ENCODE measurements at places on chromosomes 7 and 10. TPM values are rescaled to one million over a fixed set of nuclear protein-coding genes. Genes with fewer than 3 reads are reported as not detected.

Gene EXOSC1
- 45.5 TPM for total RNA-seq

Gene MSMB
- total RNA-seq: not detected

Gene SPAG6
- 0.75 TPM for total RNA-seq

Gene C10orf71
- total RNA-seq: not detected

Gene PITRM1
- total RNA-seq: 58.0 TPM

Gene ZPBP
- total RNA-seq: not detected

Gene ZNF212
- 11.1 TPM for total RNA-seq

- H3K27me3 ChIP-seq: peaks cover 24% of the 10 kb centered on the region
- no peaks in the 10 kb centered on the region for H3K4me1 ChIP-seq
- no peaks in the 10 kb centered on the region for H3K36me3 ChIP-seq
Observed at GRCh38 chr7:155523168-155523675, 23.1 kb downstream of the CNPY1 start.

GRCh38 chr10:69516316-69516715 is 56.9 kb downstream of the NEUROG3 start:
- no peak overlapping the region for H3K4me3 ChIP-seq
- H3K27me3 ChIP-seq: peaks cover 29% of the 10 kb centered on the region
- H3K4me1 ChIP-seq: no peaks in the 10 kb centered on the region
- no peaks in the 10 kb centered on the region for H3K36me3 ChIP-seq
- peak; percentile 39 for DNase-seq

DNA sequence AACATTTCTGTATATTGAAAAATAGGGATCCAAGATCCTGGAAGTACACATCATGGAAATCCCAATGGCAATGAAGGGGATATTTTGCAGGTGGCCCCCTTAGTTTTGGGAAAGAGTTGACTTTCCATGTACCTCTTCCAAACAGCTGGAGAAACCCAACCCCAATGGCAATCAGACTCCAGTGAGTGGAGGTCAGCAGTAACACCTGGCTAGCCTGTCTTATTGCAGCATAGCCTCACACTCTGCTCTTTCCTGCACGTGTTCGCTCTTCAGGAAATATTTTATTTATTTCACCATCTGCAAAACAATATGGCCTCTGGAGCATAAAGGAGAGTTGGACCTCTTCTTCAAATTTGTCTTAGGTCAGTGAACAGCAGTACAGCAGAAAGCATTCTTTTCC is 340.0 kb upstream of the NRP1 start:
- no peaks in the 10 kb centered on the region for H3K36me3 ChIP-seq
- no peak overlapping the region for H3K4me3 ChIP-seq
- H3K27me3 ChIP-seq: no peaks in the 10 kb centered on the region
- no peak for DNase-seq
- H3K27ac ChIP-seq: no peak overlapping the region

DNA sequence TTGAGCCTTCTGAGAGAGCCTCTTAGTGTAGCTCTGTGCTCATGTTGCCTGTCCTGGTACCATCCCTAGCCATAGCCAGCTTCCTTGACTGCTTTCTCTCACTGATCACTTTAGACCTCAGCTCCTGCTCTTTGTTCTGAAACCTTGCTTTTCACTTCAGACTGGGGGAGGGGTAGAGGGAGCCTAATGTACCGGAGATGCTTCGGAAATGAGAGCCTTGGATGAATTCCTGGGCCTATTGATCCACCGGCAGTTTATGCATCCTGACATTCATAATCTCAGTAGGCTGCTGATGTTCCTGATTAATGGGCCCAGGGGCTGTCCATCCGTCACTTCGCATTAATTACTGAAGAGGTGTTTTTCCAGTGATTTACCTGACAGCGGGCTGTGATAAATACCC is 38.8 kb downstream of the R3HCC1L start:
- H3K27ac ChIP-seq: no peak overlapping the region
- H3K4me1 ChIP-seq: peaks cover 10% of the 10 kb centered on the region
- H3K27me3 ChIP-seq: no peaks in the 10 kb centered on the region
- no peak overlapping the region for H3K4me3 ChIP-seq

- no peak overlapping the region for H3K4me3 ChIP-seq
- H3K36me3 ChIP-seq: no peaks in the 10 kb centered on the region
- H3K27ac ChIP-seq: no peak overlapping the region
- DNase-seq: no peak
Observed at GRCh38 chr7:20279979-20280378, 50.7 kb upstream of the ITGB8 start.

GRCh38 chr7:45980973-45981372 is 59.9 kb upstream of the IGFBP3 start:
- no peak overlapping the region for H3K27ac ChIP-seq
- no peak overlapping the region for H3K4me3 ChIP-seq

GRCh38 chr10:72334825-72335393 is 19.8 kb downstream of the DNAJB12 start:
- no peaks in the 10 kb centered on the region for H3K27me3 ChIP-seq
- DNase-seq: peak; percentile 92
- H3K4me1 ChIP-seq: peaks cover 76% of the 10 kb centered on the region
- peaks cover 32% of the 10 kb centered on the region for H3K36me3 ChIP-seq
- peak overlapping the region; percentile 90 for H3K27ac ChIP-seq

- no peak overlapping the region for H3K4me3 ChIP-seq
- H3K27me3 ChIP-seq: no peaks in the 10 kb centered on the region
- H3K36me3 ChIP-seq: peaks cover under 1% of the 10 kb centered on the region
Observed at GRCh38 chr10:121886997-121887622, 40.7 kb downstream of the ATE1 start.

GRCh38 chr7:47314728-47315607 is 266.9 kb downstream of the TNS3 start:
- H3K4me1 ChIP-seq: peaks cover 5% of the 10 kb centered on the region
- H3K36me3 ChIP-seq: no peaks in the 10 kb centered on the region
- no peaks in the 10 kb centered on the region for H3K27me3 ChIP-seq
- DNase-seq: no peak

DNA sequence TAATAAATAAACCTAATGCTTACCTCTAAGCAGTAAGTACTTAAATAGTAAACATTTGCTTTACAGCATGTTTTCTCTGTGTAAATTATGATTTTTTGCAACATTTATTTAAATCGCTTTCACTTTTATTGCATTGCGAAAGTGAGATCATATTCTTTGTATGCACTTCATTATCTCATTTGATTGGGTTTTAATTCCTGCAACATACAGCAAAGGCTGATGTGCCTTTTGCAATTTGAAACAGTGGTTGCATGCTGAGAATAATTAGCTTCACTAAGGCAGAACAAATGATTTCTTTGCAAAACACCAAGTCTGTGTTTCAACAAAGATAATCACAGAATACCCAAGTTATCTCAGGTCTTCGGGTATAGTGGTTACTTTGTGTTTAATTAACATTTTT is 16.3 kb upstream of the THSD7A start:
- no peak overlapping the region for H3K27ac ChIP-seq
- no peak for DNase-seq
- H3K4me3 ChIP-seq: no peak overlapping the region
- no peaks in the 10 kb centered on the region for H3K36me3 ChIP-seq
- no peaks in the 10 kb centered on the region for H3K4me1 ChIP-seq

GRCh38 chr7:92988941-92989545 is 128.7 kb downstream of the SAMD9 start:
- DNase-seq: no peak
- no peaks in the 10 kb centered on the region for H3K36me3 ChIP-seq
- no peak overlapping the region for H3K4me3 ChIP-seq
- H3K27ac ChIP-seq: no peak overlapping the region
- peaks cover 1% of the 10 kb centered on the region for H3K27me3 ChIP-seq
